NCI-H510A treated with DMSO at 0.1 percent for 48 hours (cell line): ENCODE measurements at places on chromosomes 13 and 19.

DNA sequence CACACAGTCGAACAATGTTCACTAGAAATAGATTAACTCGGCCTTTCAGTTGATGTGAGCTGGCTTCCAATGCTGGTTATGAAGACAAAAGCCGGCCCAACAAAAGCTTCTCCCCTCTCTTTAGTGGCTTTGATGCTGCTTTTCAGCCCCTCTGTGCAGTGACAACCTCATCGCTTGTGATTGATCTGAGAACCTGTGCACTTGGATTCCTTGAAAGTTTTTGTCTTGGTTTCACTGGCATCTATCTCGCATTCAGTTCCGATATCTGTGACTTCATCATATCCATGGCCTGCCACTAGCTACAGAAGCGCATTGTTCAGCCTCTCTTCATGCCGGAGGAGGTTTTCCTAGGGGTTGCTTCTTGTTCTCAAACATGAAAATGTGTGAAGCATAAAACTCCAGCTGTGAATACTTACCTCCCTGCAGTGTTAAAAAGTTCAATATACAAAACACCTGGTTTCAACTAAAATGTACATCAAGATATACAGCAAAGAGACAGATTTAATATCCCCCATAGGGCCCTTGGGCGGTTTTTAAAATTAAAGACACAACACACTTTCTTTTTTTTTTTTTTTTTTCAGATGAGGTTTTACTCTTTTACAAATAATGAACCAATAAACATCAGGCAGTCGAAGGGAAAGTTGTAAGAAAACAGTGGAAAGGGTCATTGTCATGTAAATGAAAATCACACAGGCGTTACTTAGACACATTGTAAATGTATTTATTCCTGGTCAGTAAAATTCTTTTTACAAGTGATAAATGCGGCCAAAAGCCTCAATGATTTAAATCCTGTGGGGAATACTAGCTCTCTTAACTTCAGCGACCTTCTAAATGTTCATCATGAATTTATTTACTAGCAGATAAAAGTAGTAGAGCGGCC is 1252.8 kb downstream of the EFNB2 start:
- DNase-seq = no peak

- no peak for DNase-seq
Observed at GRCh38 chr13:23605831-23606230, 35.6 kb downstream of the TNFRSF19 start.

- DNase-seq = no peak
Observed at GRCh38 chr13:50359041-50359367, 343.8 kb downstream of the KCNRG start.

DNA sequence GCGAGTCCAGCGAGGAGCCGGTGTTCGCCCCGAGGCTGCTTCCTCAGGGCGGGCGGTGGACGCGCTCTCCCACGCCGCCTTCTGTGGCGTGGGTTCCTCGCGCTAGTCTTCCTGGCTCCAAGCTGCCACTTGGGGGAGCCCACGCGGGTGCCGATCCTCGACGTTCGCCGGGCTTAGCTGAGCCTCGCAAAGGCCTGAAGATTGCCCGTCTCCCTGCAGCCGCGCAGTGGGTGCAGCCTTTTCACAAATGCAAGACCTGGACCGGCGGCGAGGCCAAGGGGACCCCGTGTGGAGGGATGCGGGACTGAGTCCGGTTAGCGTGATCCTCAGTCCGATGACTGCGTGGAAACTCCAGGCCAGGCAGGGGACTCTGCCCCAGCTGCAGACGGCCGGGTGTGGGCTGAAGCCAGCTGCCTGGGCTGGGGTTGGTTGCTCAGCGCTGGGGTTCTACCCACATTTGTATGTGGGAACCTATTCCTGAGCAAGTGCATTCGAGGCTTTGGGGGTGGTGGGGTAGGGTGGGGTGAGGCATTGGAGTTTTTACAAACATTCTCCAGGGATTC is 16.6 kb upstream of the LRP3 start:
- DNase-seq = peak; percentile 53

DNA sequence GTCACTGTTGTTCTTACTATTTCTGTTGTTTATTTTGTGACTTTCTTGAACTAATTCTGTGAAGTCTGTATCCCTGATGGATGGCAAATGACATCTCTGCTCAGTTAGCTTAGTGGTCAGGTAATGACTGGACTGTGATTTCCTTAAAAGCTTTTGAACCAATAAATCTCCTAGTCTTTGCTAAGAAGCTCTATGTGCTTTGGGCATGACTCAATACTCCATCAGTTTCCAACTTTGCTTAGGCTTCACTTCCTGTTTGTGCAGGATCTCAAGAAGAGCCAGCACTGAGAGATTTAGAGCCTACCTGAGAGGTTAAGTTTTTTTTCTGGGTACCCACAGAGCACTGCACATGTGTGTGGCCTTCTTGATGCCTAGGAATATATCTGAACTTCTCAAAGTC is 329.7 kb upstream of the HTR2A start:
- no peak for DNase-seq

DNA sequence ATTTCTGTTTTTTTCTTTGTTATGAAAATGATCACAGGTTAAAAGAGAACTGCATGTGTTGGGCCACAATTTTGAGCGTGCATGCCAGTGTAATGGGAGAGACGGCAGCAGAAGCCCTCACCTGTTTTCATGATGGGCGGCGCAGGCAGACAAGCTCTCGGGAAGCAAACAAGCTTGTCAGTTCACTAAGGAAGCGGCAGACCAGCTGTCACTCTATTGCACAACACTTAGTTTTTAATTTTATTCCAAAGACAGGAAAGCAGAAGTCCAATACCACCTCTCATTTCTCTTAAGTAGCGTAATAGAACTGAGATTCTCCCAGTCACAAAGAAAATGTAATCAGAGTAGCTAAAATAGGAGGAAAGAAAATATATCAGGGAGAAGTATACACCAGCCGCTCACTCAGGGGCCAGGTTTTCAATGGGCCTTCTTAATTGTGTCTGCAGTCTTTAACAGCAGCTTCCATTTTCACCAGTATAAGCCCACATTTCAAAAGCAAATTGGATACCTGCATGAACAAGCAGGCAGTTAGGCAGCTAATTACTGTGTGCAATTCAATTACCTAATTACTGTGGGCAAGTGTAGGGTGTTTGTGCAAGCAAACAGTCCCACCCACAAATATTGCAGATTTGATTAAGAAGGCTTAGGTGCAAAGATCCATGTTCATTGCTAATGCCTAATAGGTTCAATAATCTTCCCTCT is 711.4 kb downstream of the DIAPH3 start:
- DNase-seq = peak; percentile 13

- DNase-seq = no peak
Observed at GRCh38 chr19:15250640-15250993, 18.4 kb upstream of the EPHX3 start.

GRCh38 chr19:48121909-48122371 is 11.3 kb upstream of the PLA2G4C start:
- DNase-seq = no peak

DNA sequence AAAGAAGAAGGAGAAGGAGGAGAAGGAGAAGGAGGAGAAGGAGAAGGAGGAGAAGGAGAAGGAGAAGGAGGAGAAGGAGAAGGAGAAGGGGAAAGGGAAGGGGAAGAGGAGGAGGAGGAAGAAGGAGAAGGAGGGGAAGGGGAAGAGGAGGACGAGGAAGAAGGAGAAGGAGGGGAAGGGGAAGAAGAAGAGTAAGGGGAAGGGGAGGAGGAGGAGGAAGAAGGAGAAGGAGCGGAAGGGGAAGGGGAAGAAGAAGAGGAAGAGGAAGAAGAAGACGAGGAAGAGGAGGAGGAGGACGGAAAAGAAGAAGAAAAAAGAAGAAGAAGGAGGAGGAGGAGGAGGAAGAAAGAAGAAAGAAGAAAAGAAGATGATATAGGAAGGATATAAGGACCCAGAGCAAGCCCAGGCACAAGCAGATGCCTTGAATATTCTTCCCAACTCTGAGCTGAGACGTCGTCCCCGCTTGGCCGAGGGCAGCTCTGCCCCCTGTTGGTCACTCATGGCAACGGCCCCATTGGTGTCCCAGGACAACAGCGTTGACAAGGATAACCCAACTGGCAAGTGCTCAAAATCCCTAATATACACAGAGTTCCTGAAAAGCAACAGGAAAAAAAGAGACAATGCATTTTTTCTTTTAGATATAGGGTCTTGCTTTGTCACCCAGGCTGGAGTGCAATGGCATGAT is 30.6 kb upstream of the IGSF23 start:
- DNase-seq = no peak

GRCh38 chr19:32465176-32465575 is 59.6 kb downstream of the DPY19L3 start:
- no peak for DNase-seq

DNA sequence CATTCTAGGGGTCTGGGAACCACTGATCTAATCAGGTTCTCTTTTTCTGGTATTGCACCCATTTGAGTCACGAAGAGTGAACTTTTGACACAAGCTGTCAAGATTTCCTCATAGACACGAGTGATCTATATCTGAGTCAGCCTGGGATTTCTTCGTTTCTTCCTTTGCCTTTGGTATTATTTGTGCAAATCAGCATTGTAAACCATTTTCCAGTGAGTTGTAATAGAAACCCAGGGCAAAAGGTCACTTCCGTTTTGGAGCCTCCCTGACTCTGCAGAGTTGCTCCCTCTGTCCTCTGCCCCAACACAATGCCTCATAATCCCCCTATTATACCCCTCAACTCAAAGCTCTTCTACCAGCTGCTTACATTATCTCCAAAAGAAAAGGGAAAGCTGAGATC is 615.1 kb downstream of the EFNB2 start:
- DNase-seq = no peak

GRCh38 chr13:97979051-97979450 is 25.6 kb downstream of the IPO5 start:
- no peak for DNase-seq

GRCh38 chr19:47540748-47541147 is 25.9 kb upstream of the NAPA start:
- no peak for DNase-seq

DNA sequence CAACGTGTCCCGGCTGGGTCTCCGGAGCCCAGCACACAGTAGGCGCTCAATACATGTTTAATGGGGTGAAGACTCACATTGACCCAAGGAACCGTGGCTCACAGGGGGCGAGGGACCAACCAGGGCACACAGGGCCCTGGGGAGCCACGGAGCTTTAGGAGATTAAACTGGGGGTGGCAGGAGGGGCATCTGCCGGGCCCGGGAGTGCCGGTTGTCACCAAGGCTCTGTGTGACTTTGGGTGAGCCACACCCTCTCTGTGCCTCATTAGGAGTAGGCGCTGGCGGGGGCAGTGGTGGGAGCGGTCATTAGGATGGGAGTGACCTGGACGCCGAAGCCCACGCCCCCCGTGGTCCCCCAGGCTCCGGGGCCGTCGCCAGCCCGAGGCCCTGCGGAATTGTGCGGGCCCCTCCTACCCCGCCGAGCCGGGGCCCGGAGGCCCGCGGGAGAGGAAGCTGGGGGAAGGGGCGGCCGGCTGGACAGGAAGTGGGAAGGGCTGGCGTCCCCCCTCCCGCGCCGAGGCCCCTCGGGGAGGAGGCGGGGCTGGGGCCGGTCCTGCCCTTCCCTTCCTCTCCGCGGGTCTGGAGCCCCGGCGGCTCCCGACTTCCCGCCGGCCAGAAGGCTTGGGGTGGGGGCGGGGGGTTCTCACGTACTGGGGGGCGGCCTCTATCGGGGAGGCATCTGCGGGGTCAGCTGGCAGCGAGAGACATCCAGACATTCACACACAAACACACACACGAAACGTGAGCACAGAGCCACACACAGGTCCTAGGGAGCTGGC is 1.8 kb upstream of the SSBP4 start:
- DNase-seq = peak; percentile 74

DNA sequence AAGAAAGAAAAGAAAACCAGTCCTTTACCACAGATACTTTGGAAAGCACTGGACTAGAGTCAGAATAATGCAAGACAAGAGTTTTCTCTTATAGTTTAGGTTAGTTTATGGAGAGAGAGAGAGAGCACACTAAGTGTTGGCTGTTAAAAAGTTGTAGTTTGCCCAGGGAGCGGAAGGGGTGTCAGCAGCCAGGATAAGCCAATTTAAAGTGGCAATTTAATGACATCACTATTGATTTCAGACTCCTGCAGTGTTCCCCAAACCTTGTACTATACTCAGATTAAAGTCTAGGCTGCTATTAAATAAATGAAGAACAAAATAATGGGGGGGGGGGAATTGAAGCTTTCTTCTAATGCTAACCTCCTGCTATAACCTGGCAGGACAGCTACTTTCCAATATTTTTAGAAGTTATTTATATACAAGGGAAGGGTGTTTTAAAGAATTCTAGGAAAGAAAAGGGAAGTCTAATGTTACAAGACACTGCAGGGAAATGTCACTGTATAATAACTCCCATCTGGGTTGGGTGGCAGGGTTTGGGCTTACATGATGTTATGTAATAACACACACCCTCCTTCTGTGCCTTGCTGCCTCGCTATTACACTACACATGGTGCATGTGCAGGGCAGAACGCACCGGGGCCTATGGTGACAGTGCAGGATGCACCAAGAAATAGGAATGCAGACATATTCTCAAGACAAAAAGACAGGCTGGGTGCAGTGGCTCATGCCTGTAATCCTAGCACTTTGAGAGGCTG is 19.9 kb downstream of the TPT1 start:
- DNase-seq = no peak

- no peak for DNase-seq
Observed at GRCh38 chr19:2126879-2127518, 24.4 kb downstream of the AP3D1 start.

DNA sequence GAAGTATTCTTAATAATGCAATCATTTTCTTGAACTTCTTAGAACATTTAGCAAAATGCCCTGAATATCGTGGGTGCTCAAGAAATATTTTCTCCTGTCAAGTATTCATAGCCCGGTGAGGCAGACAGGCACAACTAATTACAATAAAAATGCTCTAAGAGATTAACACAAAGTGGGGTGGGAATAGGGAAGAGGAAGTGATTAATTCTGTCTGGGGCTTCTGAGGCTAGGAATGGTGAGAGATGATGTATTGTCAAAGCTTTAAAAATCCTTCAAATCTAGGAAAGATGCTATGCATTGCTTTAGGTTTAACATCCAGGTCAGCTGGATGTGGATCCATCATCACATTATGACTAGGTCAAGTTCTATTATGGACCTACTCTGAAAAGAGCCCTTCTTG is 66.9 kb upstream of the POSTN start:
- DNase-seq = no peak

DNA sequence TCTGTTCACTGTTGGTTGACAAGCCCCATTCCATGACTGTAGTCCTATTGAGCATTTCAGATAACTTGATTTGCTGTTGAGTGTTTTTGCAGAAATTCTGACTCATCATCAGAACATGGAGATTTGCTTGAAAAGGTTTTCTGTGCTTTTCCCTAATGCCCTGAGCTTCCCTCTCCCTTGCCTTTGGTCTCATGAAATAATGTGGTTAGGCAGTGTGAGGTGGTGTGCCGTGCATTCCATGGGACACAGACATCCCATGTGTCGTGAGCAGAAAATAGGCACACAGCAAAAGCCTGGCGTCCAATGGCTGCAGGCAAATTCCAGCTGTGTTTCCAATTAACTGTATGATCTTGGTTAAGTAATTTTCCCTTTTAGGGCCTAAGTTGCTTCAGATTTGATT is 197.4 kb downstream of the DLEU7 start:
- DNase-seq = no peak
